Central memory CD4-positive, alpha-beta T cell (primary cell): ENCODE measurements at places on chromosomes 5 and 9.

DNA sequence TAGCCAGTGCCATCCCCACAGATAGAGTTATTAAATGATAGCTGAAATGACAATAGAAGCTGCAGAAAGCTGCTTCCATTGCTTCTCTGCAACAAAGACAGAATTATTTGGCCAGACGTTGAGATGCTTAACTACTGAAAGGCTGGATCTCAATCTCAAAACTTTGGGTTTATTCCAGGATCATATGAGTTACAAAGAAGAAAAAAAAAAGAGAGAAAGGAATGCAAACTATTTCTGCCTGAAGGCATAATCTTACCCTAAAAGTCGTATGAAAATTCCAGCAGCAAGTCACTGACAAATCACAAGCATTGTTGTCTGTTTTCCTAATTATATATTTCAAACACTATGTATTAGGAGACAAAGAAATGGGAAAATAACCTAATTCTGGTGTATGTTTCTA, 12.8 kb upstream of the TYRP1 start:
- DNase-seq = no peak

DNA sequence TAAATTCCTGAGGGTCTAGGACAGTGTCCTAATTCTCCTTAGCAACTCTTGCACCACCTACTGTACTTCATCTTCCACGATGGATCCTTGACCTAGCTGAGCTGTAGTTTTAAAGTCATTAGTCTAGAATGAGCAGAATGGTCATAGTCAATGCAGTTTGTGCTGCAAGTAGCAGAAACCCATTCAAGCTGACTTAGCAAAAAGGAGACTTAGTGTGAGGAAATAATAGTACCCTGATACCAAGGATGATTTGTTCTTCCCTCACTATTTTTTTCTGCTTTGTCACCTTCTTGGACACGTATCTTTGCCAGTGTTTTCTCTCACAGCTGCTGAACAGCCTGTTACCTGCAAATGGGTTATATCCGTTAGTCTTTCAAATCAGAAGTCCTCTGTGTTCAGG, 5.3 kb downstream of the MFAP3 start:
- no peak for DNase-seq

GRCh38 chr9:34502891-34503290, 19.9 kb downstream of the ENHO start:
- no peak for DNase-seq

GRCh38 chr5:11640158-11640873, 263.9 kb downstream of the CTNND2 start:
- no peak for DNase-seq

- no peak for DNase-seq
Measured at GRCh38 chr5:92242170-92242569, 859.1 kb upstream of the ARRDC3 start.

DNA sequence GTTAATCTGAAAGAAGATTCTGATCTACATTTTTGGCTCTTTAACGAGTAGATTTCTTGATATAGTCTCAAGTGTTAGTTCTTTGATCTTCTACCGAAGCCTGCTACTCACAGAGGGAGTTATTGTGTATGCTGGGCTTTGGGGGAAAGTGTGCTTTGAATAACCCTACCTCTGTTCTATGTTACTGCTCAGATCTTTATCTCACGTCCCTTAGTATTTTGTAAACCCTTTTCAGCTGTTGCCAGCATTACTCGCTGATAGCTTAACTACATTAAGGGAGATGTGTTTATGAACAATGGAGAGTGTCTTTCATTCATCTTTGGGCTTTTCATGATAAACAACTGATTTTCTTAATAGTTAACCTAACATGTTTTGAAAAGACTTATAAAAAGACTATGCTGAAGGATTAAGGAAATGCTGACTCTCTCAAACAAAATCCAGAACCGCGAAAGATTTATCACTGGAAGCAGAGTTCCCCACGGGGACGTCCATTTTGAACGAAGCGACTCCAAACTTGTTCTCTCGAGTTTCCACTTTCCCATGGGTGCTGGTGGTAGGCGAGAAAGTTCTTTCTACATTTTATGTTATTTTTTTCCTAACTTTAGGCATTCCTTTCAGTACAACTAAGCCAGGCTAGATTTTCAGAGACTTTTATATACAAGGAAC, 27.9 kb upstream of the ALDH1A1 start:
- DNase-seq = no peak

DNA sequence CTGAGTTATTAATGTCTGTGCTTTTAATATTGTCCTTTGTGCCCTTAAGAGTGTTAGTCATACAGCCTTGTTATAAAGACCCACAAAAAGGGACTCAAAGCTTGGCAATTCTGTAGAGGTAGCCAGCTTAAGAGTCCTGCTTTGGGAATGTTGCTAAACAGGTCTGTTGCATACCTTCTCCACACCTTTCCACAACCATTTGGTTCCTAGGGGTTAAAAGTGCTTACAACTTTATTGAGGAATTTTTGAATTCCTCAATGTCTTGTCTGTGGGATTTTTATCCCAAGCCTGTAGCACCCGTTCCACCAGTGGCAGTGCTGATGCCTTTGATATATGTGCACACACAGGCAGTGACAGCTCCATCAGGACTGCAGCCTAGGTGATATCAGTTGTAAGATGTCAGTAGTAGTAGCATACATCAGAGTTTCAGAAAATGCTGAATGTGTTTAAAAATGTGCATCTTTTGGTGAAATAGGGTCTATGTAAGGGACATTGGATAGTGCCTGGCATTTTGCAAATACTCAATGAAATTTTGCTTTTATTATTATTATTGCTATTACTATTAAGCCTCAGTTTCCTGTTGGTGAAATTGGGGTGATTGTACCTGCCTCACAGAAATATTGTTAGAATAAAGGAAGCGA, 68.5 kb downstream of the WWC1 start:
- no peak for DNase-seq

- DNase-seq = no peak
Measured at GRCh38 chr5:128464596-128464995, 73.4 kb downstream of the FBN2 start.

- DNase-seq = no peak
Measured at GRCh38 chr5:146015001-146015400, 78.6 kb downstream of the SH3RF2 start.

DNA sequence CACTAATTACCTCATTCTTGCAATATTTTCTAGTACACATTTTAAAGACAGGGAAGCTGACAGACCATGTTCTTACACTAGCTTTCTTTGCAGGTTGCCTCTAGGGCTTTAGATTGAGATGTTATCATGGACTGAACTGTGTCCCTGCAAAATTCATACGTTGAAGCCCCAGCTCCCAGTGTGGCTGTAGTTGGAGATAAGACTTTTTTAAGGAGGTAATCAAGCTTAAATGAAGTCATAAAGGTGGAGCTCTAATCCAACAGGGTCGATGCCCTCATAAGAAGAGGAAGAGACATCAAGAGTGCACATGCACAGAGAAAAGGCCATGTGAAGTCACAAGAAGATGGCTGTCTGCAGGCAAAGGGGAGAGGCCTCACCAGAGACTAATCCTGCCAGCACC, 471.2 kb upstream of the ACTBL2 start:
- DNase-seq = no peak
